ENCODE measurements at places on chromosomes 12 and 14.
A peak's percentile ranks its signal among the peaks of the same experiment; 100 is the strongest.

DNA sequence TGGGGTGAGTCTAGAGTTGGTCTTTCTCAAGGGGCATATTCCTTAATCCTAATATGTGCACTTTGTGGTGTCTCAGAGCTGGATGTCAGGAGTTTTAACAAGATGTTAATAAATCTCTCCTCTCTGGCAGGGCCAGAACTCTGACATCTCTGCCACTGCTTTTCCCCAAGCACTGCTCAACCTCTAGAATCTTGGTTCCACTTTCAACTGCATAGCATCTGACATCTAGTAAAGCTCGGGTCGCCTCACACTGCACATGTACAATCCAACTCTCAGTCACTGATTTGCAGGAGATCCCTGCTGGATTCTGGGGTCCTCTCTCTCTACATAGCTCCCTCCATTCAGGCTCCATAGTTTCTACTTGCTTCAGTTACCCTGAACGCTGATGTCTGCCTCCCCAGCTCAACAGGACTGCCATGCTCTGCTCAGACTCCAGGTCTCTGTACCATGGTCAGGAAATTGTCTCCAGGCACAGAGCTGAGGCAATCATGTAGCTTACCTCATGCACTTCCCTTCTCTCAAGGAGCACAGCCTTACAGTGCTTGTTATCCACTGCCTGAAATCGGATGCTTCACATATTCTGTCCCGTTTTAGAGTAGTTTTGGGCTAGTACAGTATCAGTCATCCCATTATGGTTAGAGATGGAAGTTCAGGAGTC is 1.6 kb downstream of the PTCSC3 start:
- DNase-seq = no peak

DNA sequence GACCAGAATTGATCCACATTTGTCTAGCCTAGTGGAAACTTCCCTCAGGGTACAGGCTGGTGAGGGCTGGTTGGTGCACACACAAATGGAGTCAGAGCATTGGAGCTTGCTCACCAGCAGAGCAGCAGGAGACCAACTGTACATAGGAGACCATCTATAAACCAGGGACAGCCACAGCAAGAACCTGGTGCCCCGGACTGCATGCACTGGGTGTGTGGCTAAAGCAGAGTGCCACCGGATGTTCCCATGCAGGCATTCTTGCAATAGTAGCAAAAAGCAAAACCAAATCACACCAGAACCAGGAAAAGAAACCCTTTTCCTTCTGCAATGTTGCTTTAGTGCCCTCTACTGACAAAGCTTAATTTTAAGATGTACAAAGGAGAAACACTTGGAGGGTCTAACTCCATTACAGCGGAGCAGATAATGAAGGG is 136.4 kb downstream of the MDGA2 start:
- peak; percentile 1 for DNase-seq

DNA sequence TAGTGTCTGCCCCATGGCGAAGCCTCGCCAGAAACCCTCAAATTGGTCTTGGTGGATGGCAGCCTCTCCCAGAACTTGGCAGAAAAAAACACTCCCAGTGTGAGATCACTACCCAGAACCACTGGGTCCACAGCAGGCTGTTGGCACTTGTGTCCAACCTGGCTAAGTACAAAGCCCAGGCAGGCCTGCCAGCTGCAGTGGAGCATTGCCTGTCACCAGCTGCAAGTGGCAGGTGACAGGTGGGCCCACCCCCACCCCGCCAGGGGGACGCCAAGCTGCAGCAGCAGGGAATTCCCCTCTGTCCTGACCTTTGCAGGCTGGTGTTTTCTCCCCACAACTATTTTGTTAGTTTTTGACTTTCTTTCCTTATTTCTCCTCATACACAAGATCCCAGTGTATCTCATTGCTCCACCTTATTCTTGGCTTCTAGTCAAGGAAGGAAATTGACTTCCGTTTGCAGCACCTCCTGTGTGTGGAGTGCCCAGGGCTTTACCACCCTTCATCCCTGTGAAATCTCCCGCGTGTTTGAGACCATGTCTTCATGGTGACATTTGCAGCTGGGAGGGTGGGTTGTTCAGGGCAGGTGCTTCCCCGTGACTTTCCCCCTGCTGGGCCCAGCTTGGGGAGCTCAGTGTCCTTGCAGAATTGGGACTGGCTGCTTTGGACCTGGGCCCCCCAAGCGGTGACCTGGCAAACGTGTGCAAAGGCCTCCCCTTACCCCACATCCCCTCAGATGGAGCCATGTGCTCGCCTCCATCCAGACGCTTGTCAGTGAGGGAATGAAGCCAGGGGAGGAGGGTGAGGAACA is 73.8 kb upstream of the RIN3 start:
- no peak for DNase-seq

DNA sequence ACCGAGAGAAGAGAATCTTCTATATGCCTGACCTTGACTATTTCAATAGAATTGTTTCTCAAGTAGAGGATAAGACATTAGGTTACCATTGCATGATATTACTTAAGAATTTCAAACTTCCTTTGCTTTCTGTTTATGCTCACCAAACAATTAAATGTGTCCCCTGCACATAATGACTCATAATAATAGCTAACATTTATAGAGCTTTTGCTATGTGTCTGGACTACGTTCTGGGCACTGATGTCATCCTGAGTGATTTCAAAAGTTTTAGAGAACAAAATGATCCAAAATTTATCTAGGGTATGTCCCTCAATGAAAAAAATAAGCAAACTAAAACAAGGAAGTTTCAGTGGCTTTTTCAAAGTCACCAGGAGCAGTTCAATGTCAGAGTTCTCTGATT is 38.8 kb downstream of the SLC15A5 start:
- DNase-seq = no peak
